ENCODE measurements at places on chromosomes 7 and 10.
A peak's percentile ranks its signal among the peaks of the same experiment; 100 is the strongest.

GRCh38 chr7:52150952-52151351 is 834.3 kb upstream of the COBL start:
- no peak for DNase-seq

DNA sequence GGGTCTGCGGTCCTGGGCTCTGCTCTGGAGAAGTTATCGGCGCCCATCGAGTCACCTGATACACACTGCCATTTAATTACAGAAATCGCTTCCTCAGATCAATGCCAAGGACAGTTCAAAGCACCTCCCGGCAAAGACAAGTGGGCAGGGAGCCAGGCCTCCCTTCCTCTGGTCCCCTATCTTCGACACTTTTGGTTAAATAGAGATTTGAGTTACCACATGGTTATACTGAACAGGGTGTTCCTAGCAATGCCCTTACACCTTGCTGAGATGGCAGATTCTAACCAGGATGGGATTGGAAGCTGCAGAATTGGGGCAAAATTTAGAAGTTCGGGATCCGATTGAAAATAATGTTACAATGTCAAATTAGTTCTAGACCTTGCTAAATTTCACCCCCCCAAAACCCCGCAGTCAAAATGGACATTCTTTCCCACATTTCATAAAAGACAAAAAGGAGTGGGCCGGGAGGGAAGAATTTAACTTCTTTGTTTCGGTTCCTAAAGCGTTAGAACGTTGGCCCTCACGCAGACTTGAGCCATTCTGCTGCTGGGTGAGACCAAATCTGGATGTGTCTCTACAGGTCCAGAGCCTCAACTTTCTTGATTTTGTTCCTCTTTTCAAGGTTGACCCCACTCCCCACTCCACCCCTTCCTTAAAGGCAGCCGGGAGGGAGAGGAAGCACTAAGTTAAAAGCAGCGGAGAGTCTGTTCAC is 2.2 kb upstream of the DLX5 start:
- no peak for DNase-seq

GRCh38 chr10:131021246-131021895 is 290.1 kb downstream of the TCERG1L start:
- DNase-seq, result no peak

- DNase-seq, result no peak
Observed at GRCh38 chr7:5397736-5398135, 25.9 kb downstream of the TNRC18 start.

DNA sequence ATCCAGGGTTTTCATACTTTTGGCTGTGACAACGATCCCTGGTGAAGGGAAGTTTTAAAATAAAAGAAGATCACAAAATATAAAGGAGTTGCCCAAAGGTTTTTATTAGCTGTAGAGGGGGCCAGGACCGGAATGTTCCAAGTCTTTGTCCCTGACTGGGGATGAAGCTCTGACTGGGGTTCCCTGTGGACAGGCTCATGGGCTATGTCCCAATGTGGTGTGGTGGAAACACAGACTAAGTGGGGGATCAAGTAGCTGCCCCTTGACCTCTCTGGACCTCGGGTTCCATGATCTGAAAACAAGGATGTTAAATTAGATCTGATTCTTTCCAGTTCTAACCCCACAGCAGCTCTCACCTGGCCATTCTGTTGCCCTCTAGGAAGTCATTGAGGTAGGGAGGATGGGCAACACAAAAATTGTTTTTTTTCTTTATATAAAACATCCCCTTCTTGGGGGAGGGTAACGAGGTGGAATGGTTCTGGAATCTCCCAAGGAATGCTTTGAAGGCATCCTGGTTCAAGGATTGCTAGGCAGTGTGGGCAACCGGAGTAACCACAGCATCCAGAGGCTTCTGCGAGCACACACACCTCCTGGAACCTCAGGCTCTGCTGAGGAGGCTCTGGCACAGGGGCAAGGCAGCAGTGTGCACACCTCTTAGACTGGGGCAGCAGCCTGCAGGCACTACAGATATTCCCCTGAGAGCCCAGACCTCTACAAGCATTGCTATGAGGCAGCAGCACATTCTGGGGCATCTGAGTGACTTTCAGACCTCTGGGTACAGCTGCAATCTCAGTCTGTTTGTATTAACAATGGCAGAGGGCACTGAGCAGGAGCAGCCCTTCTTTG is 21.4 kb upstream of the CRYGN start:
- DNase-seq, result no peak

DNA sequence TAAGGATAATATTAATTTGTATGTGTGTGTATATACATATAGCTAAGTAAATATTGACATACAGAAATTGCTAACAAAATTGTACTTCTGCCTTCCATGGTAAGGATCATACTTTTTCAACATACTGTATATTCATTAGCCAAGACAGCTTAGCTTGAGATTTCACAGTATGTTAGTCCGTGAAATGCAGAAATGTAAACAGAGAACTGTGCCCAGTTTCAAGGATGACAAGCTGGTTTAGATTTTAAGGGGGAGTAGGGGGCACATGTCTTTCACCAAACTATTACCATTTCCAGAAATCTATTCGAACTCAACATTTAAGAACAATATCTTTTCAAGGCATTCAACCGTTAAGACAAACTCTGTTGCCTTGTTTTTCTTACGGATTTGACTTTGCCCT is 182.2 kb downstream of the SORCS1 start:
- DNase-seq, result no peak

DNA sequence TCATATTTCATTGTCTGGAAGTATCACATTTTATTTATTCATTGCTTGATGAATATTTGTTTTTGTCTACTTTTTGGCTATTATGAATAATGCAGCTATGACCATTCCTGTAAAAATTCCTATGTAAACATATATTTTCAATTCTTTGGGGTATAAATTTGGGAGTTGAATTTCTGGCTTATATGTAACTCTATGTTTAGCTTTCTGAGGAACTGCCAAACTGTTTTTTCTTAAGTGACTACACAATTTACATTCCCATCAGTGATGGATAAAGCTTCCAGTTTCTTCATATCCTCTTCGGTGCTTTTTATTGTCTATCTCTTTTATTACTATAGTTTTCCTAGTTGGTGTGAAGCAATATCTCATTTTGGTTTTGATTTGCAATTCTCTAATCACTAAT is 115.6 kb upstream of the CXCL12 start:
- DNase-seq, result no peak

GRCh38 chr10:68684413-68684812 is 36.6 kb upstream of the CCAR1 start:
- no peak for DNase-seq

- no peak for DNase-seq
Observed at GRCh38 chr10:71094712-71095390, 117.5 kb upstream of the UNC5B start.

GRCh38 chr10:104650072-104650471 is 9.0 kb downstream of the SORCS3 start:
- no peak for DNase-seq

DNA sequence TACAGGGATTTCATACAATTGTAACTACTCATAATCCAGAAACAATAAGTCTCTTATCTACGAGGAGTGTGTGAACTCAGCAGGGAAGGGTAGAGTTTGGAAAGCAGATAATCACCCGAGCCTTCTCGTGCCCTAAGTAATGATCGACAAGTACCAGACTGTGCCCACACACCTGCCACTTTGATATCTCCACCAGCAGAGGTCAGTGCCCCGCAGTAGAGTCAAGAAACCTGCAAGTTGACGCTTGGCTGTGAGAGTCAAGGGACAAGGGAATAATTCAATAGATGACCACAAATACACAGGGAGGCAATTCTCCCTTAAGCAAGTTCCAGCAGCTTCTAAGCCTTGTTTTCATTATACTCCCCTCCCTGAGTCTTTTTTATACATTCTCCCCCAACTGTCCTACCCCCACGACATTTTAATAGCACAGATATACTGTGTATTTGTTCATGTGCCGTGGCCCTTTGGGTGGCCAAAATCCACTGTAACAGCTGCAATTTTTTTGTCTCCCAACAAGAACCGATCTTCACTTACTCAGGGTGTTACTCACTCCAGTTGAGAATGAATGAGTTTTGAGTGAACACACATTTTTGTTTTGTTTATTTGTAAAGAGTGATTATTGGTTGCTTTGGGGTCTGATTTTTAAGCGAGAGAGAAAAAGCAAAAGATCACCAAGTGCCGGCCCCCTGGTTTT is 106.9 kb upstream of the RHEB start:
- no peak for DNase-seq

DNA sequence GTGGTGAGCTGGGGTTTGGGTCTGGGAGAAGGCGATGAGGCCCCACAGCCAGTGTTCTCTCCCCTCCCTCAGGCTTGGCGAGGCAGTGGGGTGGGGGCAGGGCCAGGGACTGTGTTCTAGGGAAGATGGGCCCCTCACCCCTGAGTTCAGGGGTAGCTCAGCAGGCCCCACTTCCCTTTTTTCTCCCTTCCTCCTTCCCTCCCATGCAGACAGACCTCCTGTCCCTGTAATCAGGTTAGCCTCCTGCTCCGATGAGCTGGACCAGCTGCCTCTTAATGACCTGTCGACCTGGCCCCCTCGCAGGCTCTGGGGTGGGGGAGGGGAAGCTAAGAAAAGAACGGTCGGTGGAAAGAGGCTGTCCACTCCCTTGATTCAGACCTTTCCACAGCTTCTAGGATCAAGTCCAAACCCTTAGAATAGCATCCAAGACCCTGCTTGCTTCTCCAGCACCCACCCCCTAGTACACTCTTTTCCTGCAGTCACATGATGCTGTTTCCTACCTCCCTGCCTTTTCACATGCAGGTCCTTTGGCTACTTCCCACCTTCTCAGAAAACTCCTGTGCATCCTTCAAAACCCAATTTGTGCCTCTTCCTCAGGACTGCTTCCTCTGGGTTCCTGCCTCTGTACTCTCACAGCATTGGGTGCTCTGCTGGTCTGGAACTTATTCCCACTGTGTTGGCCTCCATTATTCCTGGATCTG is 64.1 kb downstream of the ZMIZ1 start:
- no peak for DNase-seq

DNA sequence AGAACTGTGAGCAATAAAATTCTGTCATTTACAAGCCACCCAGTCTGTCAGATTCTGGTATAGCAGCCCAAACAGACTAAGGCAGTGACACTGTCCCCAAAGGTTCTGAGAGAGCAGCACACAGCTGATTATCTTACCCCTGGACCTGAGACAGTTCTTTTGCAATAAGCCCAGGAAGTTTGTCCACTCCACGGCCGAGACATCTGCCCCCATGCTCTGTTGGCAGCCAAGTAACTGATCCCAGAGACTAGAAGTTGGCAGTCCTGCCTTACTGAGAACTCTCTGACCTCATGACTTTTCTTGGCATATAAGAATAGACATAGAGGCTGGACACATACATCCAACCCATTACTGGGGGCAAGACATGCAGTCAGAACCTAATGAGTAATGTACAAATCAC is 243.0 kb upstream of the GRB10 start:
- no peak for DNase-seq

DNA sequence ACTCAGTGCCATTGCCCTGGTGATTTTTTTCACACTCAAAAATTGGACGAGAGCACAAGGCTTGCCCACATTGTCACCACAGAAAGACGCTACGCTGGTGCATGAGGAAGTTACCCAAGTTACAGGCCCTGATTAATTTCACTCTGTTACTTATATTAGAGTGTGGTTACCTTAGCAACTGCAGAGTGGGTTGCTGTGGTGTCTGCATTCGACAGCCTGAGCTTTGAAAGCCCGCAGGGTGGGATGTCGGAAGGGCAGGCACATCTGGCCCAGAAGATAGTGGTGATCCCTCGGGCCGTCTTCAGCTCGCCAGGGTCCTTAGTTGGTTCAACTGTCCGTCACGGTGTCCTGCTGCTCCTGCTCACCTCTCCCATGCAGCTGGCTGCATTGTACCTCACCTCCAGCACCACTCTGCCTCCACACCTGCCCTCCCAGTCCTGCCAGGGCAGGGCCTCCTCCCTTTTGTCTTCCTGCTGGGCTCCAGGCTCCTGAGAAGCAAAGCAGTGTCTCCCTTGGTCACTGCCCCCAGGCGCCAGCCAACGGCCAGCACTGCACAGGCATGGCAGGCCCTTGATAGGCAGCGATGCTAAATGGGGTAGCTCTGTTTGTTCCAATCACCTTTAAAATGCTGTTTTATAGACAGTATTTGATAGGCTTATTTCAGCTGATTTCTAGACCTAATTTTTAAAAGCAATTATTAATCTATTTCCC is 167.2 kb downstream of the EBF3 start:
- no peak for DNase-seq

- peak; percentile 53 for DNase-seq
Observed at GRCh38 chr7:128398016-128398840, 11.6 kb downstream of the IMPDH1 start.
